ENCODE measurements at places on chromosomes 3 and 15. TPM values are rescaled to one million over a fixed set of nuclear protein-coding genes. Genes with fewer than 3 reads are reported as not detected.

DNA sequence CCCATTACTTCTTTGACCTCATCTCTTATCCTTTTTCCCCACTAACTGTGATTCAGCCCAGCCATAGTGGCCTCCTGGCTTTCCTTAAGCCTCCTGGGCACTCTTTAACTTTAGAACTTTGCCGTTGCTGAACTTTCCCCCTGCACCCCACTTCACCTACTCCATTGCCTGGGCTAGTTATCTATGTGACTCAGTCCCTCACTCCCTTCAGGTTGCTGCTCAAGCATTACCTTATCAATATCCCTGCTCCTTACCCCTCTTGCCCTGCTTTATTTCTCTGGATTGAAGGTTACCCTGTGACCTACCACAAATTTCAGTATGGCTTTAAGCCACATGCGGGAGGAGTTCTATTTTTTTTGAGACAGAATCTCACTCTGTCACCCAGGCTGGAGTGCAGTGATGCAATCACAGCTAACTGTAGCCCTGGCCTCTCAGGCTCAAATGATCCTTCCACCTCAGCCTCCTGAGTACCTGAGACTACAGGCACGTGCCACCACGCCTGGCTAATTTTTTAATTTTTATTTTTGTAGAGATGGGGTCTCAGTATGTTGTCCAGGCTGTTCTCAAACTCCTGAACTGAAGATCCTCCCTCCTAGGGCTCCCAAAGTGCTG lies 3.4 kb downstream of the MON1A start:
- DNase-seq = no peak

- no peak for DNase-seq
These were observed 3.1 kb downstream of the CMC1 start for GRCh38 chr3:28244491-28244890.

The CMTM6 gene
- 78.1 TPM for total RNA-seq

- DNase-seq = no peak
These were observed 30.5 kb downstream of the GPR176 start for GRCh38 chr15:39889601-39890000.

DNA sequence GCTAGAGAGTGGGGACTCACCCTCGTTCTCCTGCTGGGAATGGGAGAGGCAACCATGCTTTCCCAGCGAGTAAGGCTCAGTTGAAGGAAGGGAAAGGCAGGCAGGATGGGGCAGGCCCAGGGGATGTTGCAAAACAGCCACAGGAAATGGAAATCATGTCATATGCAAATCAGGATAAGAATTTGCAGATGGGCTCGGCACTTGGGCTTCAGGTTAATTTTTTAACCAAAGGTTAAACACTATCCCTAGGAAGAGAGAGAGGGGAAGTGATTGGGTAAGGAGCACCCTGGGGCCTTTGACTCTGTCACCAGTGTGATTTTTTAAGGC lies 14.6 kb upstream of the PLA2G4E start:
- DNase-seq = no peak

The HPS3 gene
- total RNA-seq = 126 TPM

Measured in G401 (cell line).